ENCODE measurements at places on chromosomes 16 and 17. TPM values are rescaled to one million over a fixed set of nuclear protein-coding genes. Genes with fewer than 3 reads are reported as not detected.

The TEKT3 gene
- total RNA-seq, result not detected

The FAM234A gene
- total RNA-seq, result 178 TPM

The EVI2B gene
- total RNA-seq, result 0.39 TPM

The CD300LG gene
- not detected for total RNA-seq

The NOL11 gene
- 105 TPM for total RNA-seq

The CNTD1 gene
- total RNA-seq, result not detected

The AURKB gene
- 50.5 TPM for total RNA-seq

The TNFRSF17 gene
- total RNA-seq, result not detected

The IRF8 gene
- 1.7 TPM for total RNA-seq

Measured in H4 (cell line).